ENCODE measurements at places on chromosomes 3 and 15.

- DNase-seq: no peak
Measured at GRCh38 chr3:27130796-27131195, 238.4 kb downstream of the NEK10 start.

DNA sequence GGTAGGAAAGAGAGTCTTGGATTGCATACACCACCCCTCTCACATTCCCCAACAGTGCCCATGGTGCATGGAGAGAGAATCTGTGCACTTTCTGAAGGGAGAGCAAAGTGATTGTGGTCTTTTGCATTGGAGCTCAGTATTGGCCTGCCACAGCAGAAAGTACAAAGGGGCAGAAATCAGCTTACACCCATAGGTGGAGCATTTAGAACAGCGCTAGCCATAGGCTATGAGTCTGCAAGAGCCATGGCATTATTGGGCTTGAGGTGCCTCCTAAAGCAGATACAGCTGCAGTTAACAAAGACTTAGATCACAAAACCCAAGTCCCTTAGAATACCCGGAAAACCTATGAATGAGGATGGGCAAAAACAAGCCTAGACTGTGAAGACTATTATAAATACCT lies 21.8 kb downstream of the SI start:
- no peak for DNase-seq

GRCh38 chr3:174158674-174159073 lies 700.5 kb upstream of the NAALADL2 start:
- no peak for DNase-seq

DNA sequence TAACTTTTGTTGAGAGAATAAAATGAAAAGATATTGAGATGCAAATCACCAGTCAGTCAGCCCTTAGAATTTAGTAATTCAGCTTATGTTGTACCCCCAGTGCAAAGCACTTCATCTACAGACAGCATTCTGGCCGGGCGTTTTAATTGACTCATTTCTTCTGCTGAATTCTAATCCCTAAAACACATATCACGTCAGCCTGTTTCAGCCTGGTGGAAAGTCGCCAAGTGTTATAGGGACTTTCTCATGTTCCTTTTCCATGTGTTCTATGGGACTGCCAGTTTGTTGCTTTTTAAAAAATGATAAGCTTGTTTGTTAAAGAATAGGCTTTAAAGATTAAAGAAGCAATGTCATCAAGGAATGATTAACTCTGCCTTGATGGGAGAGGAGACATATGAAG lies 169.7 kb upstream of the BFSP2 start:
- no peak for DNase-seq

GRCh38 chr3:154316974-154317767 lies 7.1 kb downstream of the DHX36 start:
- peak; percentile 9 for DNase-seq

GRCh38 chr15:98723195-98723594 lies 74.9 kb downstream of the IGF1R start:
- no peak for DNase-seq

All from iris pigment epithelial cell (primary cell).